Activated T-helper 2 cell treated with anti-CD3 and anti-CD28 coated beads, Interferon-gamma antibody, Interleukin-2, Interleukin-4, amounts not matched to agents 10 μg/mL and 5 μg/mL and 100 μg/mL, durations not matched to agents 14 hours and 24 hours and 36 hours (primary cell): ENCODE measurements at places on chromosomes 16 and 17. TPM values are rescaled to one million over a fixed set of nuclear protein-coding genes. Genes with fewer than 3 reads are reported as not detected.

Gene AOC2
- total RNA-seq: 3.2 TPM in 2 replicates

Gene TMC8
- total RNA-seq: 196 and 208 TPM in 2 replicates

Gene TM4SF5
- total RNA-seq: not detected in 2 replicates

Gene PPP1R27
- not detected in 2 replicates for total RNA-seq

DNA sequence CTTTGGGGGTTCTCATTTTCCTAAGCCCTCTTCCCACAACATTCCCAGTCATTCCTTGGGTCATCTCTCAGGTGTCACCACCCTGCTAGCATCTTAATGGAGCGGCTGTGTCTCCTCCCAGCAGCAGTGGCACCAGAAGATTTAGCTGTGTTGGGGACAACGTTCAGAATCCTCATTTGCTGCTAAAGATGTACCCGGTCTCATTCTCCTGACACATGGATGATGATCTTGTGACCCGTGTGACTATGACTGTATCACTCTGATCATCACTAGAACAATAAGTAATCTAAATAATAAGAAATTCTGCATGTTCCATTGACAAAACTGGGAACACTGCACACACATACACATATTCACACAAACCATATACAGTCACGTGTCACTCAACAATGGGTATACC lies 399.9 kb upstream of the HSBP1 start:
- DNase-seq: no peak

DNA sequence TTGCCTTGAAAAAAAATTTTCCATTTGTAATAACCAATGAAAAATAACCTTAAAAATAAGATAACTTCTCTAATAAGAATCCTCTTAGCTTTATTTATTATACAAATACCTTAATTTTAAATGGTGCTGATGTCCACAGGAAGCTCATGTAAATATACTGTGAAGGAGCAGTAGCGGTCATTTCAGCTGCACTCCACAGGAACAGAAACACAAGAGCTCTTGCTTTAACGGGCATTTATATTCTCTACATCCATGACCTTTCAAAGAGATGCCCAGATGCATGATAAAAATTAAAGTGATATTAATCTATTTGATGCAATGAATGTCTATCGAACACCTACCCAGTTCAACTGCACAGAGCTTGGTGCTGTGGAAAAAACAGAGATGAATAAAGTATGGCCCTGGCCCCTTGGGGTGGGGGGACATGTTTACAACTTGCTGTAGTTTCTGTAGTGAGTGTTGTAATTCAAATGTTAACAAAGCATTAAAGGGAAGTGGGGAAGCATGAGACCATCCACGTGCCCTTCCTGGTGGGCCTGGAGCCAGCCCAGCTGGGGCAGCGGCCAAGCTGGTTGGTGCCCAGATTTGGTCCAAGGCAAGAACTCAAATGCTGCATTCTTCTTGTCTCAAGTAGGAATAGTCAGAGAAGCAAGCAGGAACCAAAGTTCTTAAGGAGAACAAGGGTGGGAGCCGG lies 47.9 kb downstream of the IQCK start:
- DNase-seq: no peak

DNA sequence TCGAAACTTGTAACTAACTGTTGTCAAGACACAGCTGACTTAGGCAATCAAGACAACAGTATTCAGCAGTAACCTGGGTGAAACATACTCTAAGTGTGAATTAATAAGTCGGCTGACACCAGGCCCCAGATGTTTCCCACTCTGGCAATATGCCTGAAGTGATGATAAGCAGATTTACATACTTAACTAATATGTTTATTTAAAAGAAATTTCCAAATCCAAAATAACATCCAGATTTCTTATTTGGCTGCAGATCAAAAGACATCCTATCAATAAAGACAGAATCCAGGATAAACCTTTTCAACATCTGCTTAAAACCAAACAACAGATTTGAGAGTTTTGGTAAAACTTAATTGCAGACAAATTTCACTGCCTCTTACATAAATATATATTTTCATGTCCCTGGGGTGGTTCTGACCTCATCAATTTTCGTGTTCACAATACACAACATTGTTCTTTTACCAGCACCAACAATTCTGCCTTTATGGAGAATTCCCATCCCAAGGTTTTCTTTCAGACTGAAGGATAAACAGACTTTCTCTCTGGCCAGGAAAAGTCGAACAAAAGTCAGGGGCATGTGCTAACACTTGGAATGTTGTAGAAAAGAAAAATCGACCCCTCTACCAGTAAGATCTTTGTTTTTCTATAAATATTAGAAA lies 45.1 kb upstream of the TOX3 start:
- DNase-seq: no peak

GRCh38 chr17:42792545-42792944 lies 6.0 kb downstream of the COA3 start:
- DNase-seq: no peak

DNA sequence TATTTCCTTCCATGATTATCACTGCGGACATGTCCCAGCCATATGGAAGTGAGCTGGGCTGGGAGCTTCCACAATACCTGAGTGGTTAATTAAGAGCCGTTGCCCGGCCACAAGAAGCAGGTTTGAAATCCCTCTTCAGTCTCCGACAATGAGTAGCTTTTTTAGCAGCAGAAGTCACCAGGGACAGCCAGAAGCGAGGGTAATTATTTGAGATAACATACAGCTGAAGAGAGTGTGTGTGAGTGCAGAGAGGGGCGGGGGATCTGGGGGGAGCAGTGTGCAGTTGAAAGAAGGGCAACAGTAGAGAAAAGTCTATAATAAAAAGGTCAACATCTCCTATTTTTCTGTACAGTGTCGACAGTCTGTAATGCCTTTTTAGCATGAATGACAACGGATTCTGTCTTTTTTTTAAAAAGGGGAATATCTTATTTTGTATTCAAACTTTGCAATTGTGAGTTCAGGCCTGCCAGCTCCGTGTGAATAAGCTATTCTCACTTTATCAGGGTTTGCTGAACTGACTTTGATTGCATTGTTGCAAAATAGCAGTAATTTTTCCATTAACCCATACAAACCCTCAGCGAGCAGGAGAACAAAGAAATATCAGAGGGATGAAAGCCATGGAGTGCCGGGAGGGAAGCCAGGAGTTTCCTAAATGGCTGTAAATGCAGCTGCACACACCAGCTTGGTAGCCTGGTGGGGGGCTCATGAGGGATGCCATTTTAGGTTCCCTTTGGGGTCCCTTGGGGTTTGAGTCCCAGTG lies 220.3 kb upstream of the IRX3 start:
- no peak for DNase-seq

DNA sequence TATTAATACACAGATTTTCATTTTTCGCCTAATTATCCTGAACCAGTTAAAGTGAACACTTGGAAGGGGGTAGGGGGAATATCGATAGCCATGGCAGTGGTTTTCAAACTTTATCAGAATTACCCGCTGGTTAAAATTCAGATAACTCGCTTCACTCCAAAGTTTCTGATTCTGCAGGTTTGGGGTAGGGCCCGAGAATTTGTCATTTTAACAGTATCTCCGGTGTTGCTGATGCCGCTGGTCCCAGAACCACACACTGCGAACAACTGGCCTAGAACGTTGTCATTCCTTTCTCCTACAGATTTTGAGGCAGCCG lies 313 bp upstream of the NSRP1 start:
- DNase-seq: no peak

GRCh38 chr17:304461-304860 lies 48.1 kb downstream of the RPH3AL start:
- no peak for DNase-seq

- DNase-seq: no peak
Measured at GRCh38 chr17:7340179-7340578, 3.9 kb downstream of the ACAP1 start.
